A549 (cell line): ENCODE measurements at places on chromosomes 7 and 10.
A peak's percentile ranks its signal among the peaks of the same experiment; 100 is the strongest.

DNA sequence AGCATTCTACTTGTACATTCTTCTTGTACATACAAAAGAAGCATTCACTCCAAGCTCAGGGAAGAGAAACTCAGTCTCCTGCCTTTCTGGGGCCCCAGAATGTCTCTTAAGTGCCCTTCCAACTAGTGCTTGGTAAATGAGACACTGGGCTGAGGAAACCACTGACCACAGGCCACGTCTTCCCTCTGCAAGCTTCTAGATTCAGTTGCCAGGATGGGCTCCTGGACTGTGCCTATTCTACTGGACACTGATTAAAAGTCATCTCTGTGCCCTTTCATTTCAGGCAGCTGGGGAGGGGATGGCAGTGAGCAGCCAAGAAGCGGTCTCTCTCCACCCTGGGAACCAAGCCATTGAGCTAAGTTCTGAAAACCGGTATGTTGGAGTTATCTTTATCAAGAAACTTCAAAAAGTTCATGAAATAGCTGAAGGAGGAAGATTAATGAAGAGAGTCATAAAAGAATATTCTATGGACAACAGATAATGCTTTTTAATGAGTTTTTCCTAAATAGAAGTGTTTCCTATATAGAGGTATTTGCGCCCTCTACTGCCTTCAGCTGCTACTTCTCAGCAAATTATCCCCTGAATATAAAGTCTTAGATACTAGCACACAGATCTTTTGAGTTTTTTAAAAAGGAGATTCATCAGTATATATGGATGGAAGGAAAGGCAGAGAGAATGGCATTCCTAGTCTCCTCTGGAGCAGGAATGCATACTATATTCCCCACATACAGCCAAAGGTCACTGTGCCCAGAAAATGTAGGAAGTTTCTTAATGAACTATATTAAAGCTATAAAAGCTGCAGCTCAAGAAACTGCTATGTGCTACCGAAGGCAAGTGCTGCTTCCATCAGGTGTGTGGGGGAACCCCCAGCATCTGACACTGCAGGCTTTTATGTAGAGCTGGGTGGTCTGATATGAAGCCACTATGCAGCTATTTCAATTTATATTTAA is 8.4 kb upstream of the IFIT1B start:
- peak; percentile 20 for DNase-seq

- no peak for DNase-seq
Measured at GRCh38 chr7:50648570-50649169, 83.5 kb upstream of the DDC start.

DNA sequence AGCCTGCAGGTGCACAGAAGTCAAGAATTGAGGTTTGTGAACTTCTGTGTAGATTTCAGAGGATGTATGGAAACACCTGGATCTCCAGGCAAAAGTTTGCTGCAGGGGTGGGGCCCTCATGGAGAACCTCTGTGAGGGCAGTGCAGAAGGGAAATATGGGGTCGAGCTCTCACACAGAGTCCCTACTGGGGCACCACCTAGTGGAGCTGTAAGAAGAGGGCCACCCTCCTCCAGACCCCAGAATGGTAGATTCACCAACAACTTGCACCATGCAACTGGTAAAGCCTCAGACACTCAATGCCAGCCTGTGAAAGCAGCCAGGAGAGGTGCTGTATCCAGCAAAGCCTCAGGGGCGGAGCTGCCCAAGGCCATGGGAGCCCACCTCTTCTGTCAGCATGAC is 205.8 kb downstream of the CCSER2 start:
- DNase-seq: no peak

GRCh38 chr7:92634924-92635519 is 44.8 kb upstream of the FAM133B start:
- DNase-seq: peak; percentile 63

- no peak for DNase-seq
Measured at GRCh38 chr10:133151543-133151972, 8.5 kb upstream of the KNDC1 start.

- DNase-seq: no peak
Measured at GRCh38 chr7:44733708-44734481, 14.8 kb upstream of the ZMIZ2 start.

DNA sequence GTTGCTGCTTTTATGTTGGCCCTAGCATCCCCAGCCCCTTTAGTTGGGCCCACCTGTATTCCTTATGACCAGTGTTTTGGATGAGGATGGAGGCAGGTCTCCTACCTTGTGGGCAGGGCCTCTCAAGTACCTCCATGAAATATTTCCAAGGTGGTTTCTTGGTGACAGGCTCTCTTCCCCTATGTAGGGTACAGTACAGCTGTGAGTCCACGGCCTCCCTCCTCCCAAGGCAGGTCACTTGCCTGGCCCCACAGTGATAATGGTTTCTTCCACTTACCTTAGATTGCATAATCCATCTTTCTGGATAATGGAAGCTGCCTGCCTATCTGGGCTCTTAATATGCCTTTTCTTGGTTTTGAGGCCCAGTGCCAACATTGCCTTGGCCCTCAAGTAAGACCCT is 110.4 kb downstream of the NT5C2 start:
- DNase-seq: no peak

DNA sequence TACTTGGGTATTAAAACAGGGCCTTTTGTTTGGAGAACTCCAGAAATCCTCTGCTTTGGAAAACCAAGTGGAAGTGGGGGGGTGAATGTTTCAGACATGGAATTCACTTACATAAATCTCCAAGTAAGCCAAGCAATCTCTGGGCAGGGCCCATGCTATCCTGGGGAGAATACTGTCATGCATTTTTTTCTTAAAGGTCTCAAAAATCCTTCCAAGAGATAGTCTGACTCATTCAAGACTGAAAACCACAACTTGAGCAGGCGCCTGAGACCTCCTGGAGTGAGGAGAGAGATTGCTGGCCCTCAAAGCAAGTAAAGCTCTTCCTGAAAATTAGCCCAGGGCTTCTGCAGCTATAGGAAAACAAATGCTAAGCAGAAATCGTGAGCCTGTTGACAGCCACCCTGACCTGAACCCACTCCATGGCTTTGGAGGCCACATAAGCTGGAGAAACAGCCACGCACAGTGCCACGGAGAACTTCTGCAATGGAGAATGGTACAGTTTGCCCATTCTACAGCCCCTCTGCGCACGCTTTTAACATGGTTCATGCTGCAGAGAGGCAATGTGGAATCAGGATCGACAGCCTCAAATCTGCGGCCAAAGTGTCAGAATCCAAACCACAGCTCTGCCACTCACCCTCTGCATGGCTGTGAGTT is 203.1 kb upstream of the AUTS2 start:
- DNase-seq: no peak

- DNase-seq: no peak
Measured at GRCh38 chr10:75643944-75644692, 212.7 kb downstream of the LRMDA start.

DNA sequence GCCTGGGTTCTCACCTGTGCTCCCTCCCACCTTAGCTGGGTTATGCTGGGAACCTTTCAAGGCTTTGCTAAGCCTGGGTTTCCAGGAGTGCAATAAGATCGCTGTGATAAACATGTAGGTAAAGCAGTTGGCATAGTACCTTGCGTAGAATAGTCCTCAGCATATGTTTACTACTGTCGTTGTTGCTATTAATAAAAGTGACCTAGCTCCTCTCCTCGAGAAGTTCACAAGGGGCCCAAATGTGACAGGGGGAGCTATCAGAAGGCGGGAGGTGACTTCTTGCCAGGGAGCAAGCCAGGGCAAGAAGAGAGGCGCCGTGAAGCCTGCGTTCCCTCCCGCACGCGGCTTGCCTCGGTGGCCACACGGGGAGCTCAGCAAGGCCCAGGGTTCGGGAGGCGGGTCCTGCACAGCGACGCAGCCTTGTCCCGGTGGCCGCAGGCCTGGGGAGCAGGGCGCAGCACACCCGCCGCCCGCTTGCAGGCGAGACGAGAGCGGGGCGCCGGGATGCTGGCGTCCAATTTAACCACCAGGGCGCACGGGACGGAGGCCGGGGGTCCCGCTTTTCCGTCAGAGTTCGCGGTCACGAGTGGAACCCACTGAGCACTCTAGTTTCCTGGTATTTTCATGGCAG is 106.2 kb downstream of the SNX10 start:
- peak; percentile 40 for DNase-seq

GRCh38 chr7:4823441-4824119 is 38.2 kb downstream of the PAPOLB start:
- DNase-seq: no peak

DNA sequence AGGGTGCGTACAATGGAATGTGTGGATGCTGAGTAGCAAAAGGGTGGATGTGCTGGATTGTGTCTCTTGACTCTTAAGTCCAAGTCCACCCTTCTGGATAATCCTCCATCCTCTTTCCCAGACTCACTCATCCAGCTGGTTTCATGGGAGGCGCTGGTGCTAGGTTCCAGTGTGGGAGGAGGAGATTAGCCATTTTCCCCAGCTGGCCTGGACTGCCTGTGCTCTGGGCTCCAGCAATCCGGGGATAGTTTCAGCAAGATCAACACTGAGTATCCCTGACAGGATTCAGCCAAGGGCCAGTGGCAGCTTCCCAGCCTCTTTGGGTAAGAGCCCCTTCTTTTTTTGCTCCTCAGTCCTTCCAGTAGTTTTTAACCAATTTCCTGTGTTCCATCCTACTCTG is 21.6 kb upstream of the TRIL start:
- no peak for DNase-seq

DNA sequence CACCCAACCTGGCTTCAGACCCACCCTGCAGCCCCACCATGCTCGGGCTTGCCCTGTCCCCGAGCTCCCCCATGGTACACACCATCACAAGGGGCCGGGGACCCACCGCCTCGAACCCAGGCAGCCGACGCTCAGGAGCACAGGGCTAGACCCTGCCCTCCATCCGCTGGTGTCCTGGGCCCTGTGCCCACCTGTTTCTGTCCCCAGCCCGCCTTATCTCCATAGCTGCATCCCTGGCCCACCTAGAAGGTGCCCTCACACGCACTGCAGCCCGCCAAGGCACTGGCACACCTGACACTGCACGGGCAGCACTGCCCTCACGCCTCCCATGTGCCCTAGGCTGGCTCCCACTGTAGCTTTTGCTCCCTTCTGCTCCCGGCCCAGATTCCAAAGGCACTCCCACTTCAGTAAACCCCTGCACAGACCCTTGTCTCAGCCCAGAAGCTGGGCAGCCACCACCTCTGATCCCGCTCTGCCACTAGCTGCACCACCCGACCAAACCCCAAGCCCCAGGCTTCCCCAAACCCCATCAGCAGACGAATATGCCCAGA is 17.1 kb downstream of the YKT6 start:
- no peak for DNase-seq

GRCh38 chr10:31321396-31321941 is 2.5 kb downstream of the ZEB1 start:
- no peak for DNase-seq

GRCh38 chr10:79415736-79416577 is 29.5 kb downstream of the ZCCHC24 start:
- no peak for DNase-seq

DNA sequence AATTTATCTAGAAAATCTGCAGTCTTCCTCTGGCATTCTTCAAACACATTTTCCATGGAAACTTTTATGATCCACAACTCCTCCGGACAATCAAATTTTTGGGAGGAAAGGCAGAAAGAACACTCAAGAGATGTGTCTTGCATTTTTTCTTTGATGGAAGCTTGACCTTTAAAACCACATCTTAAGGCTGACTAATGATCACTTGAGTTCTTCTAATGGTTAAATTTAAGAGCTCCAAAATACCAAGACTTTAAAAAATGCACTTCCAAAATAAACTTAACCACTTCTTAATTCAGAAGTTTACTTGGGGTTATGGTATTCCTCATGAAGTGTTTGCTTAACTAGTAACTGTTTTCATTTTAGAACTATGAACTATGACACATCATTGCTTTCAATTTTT is 43.3 kb downstream of the ETV1 start:
- DNase-seq: no peak

DNA sequence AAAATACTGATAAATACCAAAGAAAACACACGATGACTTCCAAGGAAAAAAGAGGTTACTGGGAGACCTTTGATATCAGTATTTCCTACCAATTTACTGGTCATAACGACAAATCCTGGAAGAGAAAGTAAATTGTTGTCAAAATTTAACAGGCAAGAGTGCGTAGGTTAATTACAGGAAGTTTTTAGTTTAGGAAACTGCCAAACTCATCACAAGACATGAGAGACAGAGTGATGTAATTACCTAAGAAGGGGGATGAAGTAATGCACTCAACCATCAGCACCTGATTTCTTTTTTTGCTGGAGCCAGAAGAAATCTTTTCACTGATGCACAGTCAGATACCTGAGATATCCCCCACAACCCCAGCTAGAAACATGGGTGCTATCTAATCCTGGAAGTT is 16.8 kb downstream of the MACC1 start:
- no peak for DNase-seq

DNA sequence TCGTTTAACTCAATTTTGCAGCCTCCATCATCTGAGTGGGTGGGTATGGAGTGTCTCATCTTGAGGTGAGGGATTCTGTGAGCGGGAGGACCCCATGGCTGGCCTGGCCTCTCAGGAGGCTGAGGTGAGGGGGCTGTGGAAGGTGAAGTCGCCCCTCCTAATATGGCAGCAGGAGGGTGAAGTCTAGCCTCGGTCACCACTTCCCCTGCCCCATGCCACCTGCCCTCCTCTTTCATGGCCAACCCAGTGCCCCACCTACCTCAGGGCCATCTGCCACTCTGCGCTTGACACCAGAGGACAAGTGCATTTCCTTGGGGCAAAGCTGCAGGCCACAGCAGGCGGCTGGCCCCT is 8.7 kb downstream of the RASGEF1A start:
- DNase-seq: no peak

DNA sequence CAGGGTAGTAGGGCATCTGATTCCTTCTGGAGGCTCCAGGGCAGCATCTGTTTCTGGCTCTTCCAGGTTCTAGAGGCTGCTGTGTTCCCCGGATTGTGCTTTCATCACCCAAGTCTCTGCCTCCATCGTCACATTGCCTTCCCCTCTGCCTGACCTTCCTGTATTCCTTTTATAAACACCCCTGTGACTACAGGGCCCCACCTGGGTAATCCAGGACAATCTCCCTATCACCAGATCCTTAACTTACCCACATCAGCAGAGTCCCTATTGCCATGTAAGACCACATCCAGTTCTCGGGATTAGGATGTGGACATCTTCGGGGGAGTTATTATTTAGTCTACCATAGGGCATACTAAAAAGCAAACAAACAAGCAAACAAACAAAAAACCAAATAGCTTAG is 39.4 kb upstream of the AGR3 start:
- no peak for DNase-seq

GRCh38 chr7:157046681-157047080 is 36.2 kb upstream of the MNX1 start:
- DNase-seq: no peak

DNA sequence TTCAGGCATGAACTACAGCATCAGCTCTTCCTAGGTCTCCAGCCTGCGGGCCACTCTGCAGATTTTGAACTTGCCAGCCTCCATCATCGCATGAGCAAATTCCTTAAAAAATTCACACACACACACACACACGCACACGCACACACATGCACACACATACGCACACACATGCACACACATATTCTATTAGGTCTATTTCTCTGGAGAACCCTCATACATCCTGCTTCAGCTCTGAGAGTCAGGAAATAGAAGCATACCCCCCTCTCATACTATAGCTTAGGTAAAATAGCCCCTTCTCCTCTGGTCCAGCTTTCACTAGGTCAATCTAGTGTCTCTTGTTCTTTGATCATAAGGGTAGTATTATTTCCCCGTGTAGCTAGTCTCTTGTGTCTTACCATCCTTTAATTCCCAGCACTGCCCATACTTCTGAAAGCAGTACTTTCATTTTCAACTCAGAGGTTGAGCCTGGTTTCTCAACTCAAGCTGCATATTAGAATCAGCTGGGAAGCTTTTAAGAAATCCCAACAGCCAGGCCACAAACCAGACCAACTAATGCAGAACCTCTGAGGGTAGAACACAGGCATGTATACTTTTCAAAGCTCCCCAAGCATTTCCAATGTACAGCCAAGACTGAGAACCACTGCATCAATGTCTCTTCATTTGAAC is 30.9 kb upstream of the ITGB8 start:
- no peak for DNase-seq
